Esophagus (tissue), 2 donors: ENCODE measurements at places on chromosomes 5 and 9. TPM values are rescaled to one million over a fixed set of nuclear protein-coding genes. Genes with fewer than 3 reads are reported as not detected.

Gene CDKN2B
- polyA plus RNA-seq: 40.3 TPM

Gene DMRT3
- 0.20 TPM for polyA plus RNA-seq

Gene HTR1A
- polyA plus RNA-seq: not detected

Gene SNX18
- polyA plus RNA-seq: 3.7 TPM

Gene ZNF189
- 5.2 TPM for polyA plus RNA-seq

Gene FOXI1
- polyA plus RNA-seq: not detected

Gene SLCO6A1
- not detected for polyA plus RNA-seq

Gene ITK
- polyA plus RNA-seq: 0.84 TPM

Gene RETREG1
- polyA plus RNA-seq: 1.0 TPM

Gene GLRA1
- polyA plus RNA-seq: not detected

Gene THG1L
- polyA plus RNA-seq: 7.9 TPM

Gene ADGRD2
- not detected for polyA plus RNA-seq

Gene EXD3
- 20.8 TPM for polyA plus RNA-seq
